ENCODE measurements at places on chromosomes 1 and 21.

DNA sequence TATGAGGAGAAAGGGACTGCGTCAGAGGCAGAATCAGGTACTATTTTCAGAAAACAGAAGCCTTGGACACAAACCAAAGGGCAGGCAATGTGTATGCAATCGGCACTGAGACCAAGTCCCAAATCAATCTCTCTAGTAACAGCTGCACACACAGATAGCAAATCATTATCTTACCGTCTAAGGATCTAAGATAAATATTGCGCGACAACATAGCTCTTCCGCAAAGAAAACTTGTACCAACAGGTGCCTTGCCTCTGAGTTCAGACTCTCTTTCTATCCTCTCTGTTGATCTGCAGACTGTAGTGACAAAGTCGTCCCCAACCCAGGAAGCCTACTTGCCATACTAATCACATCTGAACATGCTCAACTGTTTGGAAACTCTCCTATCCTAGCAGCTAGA lies 22.6 kb upstream of the SAMD13 start:
- peak; percentile 25 for DNase-seq

- DNase-seq: no peak
Measured at GRCh38 chr1:237583270-237583669, 307.5 kb downstream of the ZP4 start.

DNA sequence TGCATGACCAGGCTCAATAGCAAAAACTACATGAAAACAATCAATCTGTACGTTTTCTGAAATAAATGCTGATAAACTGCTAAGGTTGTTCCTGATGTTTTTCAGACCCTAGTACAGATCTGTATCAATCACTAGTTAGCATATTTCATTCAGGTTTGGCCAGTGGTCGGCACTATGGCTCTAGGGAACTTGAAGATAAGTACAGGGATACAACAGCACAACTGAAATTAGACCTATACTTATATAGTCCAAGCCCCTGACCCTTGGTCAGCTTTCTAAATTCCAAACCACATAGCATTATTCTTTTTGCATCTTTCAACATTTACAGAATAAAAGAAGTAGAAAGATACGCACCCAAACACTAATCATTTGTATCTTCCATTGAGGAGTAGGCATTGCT lies 142.7 kb downstream of the PLPPR4 start:
- no peak for DNase-seq

DNA sequence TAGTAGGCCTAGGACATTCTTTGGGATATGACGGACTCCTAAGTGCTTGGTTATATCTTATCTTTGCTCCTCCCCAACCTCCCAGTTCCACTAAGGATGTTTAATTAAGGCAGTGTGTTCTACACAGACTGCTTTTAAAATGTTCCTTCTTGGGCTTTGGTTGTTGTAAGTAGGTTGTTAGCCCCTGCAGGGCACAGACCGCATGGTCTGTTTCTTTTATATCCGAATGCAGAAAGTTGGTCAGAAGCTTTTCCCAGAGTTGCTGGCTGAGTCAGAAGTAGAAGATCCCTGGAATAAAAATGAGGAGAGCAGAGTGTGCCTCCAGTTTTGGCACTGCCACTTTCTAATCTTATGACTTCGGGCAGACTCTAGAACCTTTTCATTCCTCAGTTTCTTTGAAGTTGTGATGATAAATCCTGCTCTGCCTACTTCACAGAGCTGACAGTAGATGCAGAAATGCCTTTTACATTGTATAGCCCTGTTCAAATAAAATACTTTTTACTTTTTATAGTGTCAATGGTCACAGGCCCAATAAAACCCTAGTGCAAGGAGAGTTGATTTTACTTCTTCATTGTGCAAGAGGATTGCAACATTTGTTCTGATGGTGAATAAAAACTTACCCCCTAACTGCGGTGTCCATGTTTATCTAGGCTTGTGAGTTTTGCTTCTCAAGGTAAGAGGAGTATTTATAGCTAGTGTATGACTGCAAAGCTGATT lies 18.4 kb downstream of the FMN2 start:
- no peak for DNase-seq

GRCh38 chr1:36956570-36956969 lies 77.7 kb downstream of the GRIK3 start:
- no peak for DNase-seq

DNA sequence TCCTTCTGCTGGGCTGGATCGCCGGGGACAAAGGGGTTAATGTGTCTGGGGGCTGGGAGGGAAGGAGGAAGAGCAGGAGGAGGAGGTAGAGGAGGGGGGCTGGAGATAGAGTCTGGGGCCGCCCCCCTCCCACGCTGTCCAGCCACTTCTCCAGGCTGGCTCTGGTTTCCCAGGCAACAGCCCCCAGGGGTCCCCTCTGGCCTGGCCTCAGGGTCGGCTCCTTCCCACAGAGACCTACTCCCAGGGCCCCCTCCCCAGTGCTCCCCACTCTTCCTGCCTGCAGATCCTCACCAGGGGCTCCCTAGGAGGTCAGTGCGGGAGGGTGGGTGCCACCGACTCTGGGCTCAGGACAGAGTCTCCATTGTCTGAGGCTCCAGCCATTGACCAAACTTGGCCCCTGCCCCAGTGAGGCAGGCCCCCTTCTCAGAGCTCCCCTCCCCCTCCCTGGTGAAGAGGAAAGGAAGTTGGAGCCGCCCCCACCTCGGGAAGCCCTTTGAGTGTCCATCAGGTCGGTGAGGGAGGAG lies 34.1 kb downstream of the ARHGEF10L start:
- no peak for DNase-seq

GRCh38 chr1:89608319-89608983 lies 24.5 kb upstream of the LRRC8C start:
- peak; percentile 30 for DNase-seq

DNA sequence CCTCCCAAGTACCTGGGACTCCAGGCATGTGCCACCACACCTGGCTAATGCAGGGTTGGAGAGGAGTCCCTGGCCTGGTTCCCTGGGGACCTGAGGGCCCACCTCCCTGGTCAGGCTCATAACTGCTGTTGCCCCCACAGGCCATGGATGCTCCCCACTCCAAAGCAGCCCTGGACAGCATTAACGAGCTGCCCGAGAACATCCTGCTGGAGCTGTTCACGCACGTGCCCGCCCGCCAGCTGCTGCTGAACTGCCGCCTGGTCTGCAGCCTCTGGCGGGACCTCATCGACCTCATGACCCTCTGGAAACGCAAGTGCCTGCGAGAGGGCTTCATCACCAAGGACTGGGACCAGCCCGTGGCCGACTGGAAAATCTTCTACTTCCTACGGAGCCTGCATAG lies 4.5 kb downstream of the FBXO6 start:
- no peak for DNase-seq

DNA sequence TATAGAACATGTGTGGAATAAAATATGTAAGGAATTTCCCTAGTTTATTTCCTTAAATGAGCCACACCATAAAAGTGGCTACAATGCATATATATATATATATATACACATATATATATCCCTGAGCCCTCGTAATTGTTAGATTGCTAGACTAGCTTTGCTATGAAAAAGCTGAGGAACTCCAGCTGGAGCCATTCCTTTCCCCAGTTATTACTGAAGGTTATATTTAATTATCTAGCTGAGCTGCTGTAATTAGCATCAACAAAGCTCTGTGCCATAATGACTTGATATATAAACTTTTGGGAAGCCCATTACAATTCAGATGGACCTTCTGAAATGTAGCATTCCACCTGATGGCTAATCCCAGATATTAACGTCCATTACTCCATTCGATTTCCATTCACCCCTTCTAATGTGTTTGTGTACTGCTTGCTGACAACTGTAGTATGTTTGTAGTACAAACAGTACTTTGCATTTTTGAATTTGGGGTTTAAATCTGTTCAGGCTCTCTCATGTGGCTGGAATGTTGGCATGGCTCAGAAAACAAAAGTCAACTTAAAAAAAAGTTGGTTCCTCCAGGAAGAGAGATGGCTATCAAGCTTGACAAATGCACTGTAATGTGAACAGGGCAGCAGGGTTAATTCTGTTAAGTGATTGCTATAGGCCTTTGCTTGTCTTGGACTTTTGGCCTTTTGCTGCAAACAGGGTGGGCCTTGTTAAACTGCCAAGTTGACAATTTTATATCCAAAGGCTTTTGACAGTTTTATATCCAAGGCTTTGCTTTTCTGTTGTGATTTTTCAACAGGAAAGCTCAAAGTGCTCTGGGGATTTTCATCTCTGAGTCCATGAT lies 170.0 kb downstream of the LTN1 start:
- DNase-seq: no peak

- no peak for DNase-seq
Measured at GRCh38 chr1:173669491-173669941, at the start of gene ANKRD45. TSS of gene ANKRD45 (minus strand) at chr1:173669851. CDS start at chr1:173659418, 10,433 bp downstream.

DNA sequence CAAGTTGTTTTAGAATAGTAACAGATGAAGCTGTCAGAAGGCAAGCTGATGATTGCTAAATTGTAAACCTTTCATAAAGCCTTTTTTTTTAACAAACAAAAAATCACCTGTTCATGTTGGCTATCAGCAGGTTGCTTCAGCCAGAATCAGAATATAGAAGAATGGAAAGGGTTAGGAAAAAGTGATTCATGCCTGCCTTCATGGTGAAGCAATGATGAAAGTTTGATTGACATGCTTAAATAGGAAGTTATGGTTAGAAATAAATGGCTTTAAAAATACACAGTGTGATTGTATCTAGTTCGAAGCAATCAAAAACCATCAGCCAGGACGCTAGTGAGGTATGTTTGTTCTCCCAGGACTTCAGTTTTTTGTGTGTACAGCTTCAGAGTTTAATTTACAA lies 37.9 kb downstream of the GABPA start:
- DNase-seq: no peak

DNA sequence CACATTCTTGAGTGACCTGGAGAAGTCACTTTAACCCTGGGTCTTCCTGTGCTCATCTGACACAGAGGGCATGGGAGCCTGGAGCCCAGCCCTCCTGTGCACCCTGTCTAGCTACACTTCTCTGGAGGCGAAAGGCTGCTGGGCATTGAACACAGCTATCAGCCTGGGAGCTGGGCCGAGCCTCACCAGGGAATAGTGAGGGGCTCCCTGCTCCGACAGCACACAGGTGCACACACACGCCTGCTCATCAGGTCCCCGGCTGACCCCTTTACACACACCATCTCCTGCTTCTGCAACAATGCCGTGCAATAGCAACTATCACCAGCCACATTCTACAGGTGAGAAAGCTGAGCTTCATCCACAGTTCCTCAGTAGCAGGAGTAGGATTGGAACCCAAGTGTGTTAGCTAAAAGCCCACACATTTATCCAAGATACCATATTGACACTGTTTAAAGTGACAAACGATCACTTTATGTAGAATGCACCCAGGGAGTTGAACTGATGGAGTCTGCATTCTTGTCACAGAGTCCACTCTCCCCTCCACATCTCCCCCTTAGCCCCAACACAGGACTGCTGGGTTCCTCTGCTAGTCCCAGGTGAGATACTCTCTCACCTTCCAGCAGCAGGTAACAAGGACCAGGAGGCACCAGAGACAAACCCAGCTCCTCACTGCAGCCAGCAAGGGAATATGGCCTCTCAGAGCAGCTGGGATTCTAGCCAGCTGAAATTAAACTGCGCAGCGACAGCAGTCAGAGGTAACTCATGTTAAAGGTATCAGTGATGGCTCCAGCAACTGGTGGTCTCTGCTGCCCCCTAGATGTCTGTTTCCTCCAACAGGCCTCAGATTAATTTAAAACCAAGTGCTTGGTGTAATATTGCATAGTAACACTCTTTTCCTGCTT lies 18.3 kb upstream of the CAPN8 start:
- DNase-seq: peak; percentile 78

DNA sequence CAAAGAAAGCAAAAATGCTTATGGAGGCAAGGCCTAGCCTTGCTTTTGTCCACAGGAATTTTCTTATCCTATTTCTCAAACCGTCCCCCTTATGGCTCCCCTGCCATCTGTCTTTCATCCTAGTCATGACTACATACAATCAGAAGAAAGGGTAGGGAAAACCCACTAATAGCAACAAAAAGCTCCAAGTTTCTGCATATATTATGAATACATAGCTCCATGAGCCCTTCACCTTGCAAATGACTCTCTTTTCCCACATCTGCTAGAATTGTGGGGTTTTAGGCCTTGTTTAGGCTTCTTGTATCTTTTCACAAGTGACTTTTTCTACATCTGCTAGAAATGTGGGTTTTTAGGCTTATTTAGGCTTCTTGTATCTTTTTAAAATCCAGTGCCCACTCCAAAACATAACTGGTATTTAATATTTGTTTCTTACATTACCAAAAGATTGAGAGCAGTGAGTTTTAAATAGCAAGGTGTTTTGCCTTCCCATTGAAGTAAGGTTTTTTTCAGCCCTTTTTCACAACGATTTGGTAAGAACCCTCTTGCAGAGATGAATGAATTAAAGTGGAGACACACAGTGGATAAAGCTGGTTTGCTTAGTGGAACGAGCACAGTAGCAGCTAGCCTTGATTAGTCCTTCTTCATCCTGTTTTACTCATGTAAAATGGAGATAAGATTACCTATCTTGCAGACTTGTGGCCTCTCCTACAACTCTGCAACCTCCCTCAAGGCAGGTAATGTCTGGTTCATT lies 4.4 kb downstream of the GADD45A start:
- DNase-seq: peak; percentile 19

GRCh38 chr1:160711602-160712311 lies at the start of gene CD48:
TSS of gene CD48 (minus strand) at chr1:160711822. CDS start at chr1:160711763, 59 bp downstream.
- DNase-seq: no peak

GRCh38 chr1:2645776-2646175 lies 13.0 kb upstream of the MMEL1 start:
- DNase-seq: no peak

DNA sequence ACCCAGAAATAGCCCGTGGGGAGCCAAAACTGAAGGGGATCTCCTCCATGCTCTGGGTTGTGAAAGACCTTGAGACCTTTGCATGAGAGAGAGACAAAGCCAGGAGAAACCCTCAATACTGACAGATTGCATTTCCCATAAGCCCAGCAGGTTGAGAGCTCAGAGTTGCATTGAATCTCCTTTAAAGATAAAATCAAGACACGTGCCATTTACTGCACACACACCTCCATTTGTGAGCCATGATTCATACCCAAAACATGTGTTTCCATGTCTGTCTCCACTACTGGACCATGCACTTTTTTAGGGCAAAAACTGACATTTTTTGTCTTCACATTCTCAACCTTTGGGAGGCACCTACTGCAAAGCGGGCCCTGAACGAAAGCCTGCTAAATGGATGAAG lies 144.0 kb upstream of the NRIP1 start:
- DNase-seq: no peak

DNA sequence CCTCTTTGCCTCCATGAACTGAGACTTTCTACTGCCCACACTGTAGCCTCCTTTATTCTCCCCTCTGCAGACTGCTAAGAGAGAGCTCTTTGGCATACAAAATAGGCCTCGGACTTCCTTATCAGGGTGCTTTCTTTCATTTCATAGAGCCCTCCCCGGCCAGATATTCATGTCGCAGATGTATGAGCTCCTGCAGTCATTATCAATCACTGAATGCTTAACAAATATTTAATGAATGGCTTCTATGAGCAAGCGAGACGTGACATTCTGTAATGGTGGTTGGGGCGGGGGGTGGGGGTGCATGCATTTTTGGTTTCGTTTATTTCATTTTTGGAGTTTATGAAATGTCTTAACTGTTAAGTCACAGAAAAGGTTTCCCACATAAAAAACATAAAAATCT lies 344.8 kb upstream of the KAZN start:
- DNase-seq: no peak

DNA sequence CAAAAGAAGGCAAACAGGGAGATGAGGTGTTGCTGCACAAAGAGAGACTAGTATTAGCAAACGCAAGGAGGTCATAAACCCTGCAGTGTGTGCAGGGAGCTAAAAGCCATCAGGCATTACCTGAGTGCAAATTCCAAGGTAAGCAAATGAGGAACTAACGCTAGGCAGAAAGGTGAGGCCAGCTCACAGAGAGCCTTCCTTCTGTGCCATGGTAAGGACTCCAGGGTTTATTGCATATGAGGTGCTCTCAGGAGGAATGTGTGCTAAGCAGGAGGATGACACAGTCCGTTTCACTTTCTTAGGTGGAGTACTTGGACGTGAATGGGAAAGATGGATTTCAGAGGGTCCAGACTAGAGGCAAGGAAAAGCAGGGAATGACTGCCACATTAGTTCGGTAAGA lies 44.6 kb upstream of the MYBPHL start:
- no peak for DNase-seq
